ENCODE measurements at places on chromosomes 16 and 17.

GRCh38 chr17:39198186-39198566, 707 bp upstream of the CACNB1 start:
- no peak for DNase-seq

DNA sequence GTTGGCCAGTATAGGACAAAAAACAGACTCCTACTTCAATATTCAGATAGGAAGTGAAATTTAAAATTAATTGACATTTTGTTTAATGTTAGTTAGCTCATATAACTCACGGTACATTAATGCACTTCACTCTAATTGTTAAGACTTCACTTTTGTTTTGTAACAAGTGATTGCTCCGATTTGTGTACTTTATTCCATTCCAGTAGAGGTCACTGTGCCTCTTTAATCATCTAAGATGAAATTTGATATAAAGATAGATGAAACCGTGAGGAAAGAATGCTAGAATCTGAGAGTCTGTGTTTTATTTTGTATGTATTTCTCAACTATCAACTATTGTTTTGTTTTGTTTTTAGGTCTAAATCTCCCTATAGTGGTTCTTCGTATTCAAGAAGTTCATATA, 29.0 kb downstream of the RBBP6 start:
- no peak for DNase-seq

GRCh38 chr16:86095131-86095752, 196.3 kb downstream of the IRF8 start:
- no peak for DNase-seq

- DNase-seq: no peak
Measured at GRCh38 chr16:15879255-15879811, 9.1 kb downstream of the CEP20 start.

- no peak for DNase-seq
Measured at GRCh38 chr17:79179334-79179733, 104.7 kb downstream of the ENGASE start.

- DNase-seq: no peak
Measured at GRCh38 chr17:39831588-39831987, 32.5 kb downstream of the IKZF3 start.

GRCh38 chr16:76276745-76277438, at the start of gene CNTNAP4:
Gene CNTNAP4 (plus strand): TSS chr16:76277401. CDS start chr16:76277663, 262 bp downstream.
- no peak for DNase-seq

DNA sequence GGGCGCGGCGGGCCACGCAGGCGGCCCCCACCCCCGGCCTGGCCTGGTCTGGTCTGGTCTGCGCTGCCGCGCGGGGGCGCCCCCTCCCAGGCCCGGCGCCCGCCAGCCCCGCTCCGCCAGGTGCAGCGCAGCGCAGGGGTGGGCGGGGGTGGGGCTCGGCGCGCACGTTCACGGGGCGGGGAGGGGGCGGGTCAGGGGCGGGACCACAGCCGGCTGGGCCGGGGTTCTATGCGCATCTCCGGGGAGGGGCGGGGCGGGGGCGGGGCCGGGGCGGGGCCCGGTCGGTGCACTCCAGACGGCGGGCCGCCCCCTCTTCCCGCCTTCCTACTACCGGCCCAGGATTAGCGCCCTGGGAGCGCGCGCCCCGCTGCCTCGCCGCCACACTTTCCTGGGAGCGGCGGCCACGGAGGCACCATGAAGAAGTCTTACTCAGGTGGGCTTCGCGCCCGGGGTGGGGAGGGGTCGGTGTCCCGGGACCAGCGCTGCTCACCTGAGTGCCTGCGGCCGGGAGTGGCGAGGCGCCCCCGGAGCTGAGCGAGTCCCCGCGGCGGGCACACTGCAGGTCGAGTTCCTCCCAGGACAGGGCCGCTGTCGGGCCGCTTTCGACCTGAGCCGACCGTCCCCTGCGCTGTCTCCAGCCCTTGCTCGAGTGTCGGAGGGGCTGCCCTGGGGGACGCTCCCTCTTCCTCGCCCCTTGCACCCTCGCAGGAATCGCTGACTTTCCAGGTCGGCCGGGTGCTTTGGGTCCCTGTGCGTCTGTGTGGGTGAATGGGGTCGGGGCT, 140.5 kb downstream of the SEC14L1 start:
- DNase-seq: no peak

- DNase-seq: no peak
Measured at GRCh38 chr16:7456211-7456610, 123.6 kb downstream of the RBFOX1 start.

- no peak for DNase-seq
Measured at GRCh38 chr16:51682905-51683304, 531.8 kb upstream of the SALL1 start.

DNA sequence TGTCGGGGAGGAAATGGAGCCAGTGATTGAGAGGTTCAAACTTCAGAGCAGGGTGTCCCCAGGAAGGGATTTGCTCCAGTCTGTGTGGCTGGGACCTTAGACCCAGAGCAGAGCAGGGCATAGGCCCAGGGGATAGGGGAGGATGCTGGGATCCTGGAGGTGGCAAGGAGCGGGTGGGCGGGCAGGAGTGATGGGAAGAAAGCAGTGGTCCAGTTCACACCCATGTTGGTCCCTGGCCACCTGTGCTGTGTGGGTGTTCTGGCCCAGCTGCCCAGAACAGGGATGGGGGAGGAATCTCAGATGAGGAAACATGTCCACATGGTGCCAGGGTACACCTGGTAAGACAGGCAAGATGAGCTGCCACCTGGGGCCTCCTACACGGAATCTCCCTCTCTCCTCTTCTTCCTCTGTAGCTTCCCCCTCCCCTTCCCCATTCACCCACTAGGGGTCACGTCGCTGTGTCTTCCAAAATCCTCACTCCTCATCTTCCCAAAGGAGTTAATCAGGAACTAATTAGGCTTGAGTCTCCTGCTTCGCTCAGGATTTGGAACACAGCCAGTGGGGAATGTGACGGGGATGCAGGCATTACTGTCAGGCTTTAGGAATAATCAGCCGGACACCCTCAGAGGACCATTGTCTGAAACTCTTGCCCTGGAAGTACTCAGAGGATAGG, 2.3 kb downstream of the BEAN1 start:
- no peak for DNase-seq

DNA sequence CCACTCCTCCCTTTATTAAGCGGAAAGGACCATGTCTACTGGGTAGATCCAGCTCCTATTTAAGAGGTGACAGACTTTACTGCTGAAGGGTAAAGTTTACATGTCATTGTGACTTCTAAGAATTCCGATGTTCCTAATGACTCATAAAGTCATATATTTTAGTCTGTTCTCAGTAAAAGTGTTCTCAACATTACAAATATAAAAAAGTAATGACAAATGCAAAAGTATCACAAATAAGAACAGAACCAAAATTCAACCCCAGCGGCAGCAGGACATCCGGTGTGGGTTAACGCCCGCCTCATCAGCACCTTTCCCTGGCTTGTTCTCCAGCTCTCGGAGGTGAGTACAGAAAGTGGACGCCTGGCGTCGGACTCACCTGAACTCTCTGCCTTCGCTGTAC, 6.8 kb downstream of the AXIN1 start:
- no peak for DNase-seq

- DNase-seq: no peak
Measured at GRCh38 chr16:50195276-50195675, 42.2 kb downstream of the TENT4B start.

DNA sequence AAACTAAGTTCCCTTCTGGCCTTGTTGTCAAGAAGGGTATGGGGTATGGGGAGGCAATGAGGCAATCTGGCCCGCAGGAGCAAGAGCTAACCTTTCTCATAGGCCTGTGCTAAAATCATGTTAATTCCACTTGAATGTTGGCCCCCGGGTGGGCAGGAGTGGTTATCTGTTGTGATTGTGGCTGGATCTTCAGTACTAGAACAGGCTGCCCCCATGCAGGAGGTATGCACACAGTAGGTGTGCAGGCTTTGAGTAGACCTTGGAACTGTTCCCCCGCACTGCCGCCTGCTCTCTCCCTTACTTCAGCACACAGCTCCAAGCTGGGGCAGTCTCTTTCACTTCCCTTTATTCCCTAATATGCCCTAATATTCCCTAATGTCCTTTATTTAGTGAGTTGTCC, 52.4 kb upstream of the TANGO6 start:
- no peak for DNase-seq

- DNase-seq: no peak
Measured at GRCh38 chr16:54813778-54814177, 116.9 kb upstream of the IRX5 start.

DNA sequence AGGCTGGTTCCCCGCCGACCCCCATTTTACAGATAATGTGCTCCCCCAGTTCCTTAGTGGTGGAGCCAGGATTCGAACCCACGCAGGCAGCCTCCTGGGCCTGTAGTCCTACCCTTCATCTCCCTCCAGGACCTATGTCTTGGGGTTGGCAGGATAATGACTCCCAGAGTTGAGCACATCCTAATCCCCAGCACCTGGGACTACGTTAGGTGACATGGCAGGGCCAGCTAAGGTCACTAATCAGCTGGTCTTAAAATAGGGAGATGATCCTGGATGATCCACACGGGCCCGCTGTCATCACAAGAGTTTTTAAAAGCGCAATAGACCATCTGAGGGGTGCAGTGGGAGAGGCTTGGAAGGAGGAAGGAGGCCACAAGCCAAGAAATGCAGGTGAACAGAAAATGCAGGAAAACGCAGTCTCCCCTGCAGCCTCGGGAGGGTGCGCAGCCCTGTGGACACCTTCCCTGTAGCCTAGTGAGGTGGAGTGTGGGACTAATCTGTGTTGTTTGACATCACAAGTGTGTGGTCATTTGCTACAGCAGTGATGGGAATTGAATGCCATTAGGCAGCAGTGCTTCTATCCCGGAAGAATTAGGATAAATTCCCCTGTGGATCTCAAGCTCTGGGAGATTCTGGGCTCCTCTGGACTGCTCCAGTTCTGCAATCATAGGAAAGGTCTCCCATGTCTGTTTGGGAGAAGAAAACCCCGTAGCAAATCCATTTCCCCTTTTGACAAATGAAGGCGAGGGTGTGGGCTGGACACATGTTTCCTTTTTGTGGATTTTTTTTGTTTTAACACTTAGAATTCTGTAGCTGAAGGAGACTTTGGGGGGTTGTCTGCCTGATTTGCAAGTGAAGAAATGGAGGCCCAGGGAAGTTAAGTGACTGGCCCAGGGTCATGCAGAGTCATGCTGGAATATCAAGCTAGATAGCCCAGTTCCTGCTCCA, 297.7 kb downstream of the SEC14L1 start:
- DNase-seq: peak; percentile 38

DNA sequence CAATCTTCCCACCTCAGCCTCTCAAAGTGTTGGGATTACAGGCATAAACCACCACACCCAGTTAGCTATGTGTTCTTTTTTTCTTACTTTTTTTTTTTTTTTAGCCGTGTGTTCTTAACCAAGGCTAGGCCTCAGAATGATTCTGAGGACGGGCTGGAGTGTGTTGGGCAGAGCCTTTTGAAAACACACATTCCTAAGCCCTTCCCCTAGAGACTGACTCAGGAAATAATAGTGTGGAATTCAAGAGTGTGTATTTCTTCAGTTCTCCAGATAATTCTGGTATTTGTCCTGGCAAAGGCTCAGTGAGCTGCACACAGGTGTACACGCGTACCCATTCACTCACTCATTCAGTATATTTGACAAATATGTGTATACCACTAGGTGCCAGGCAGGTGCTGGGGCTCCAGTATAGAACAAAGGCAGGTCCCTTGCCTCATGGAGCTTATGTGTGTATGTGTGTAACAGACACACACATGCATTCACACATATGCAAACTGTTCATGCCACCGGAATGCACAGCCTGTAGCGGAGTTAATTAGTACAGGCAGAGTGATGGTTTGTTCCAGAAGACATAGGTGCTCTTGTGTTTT, 19.4 kb upstream of the NFATC3 start:
- no peak for DNase-seq

DNA sequence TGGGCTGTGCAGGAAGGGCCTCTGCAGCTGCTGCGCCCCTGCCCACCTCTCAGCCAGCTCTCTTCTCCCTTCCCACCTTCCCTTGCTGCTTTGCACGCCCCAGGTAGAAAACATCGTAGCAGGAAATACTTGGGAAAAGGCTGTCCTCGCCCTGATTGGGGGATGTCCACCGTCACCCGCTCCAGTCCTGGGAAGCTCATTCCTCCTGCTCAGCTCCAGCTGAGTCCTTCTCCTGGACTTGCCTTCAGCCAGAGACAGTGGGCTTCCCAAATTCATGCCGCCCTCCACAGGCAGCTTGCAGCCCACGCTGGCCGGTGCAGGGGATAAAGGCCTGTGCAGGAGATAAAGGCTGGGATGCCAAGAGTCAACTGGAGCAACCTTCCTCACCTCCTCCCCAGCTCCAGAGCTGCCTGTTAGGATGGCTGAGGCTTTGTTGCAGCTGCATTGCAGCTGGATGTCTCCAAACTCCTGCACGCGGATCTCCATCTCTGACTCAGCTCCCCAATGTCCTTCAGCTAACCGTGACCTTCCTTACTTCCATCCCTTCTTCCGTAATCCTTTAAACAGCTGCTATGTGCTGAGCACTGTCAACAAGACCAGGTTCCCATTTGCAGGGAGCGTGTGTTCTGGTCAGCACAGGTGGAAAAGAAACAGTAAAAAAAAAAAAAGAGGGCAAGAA, 402.0 kb upstream of the TNRC6C start:
- DNase-seq: no peak

- no peak for DNase-seq
Measured at GRCh38 chr17:69539274-69539673, 124.8 kb downstream of the MAP2K6 start.

DNA sequence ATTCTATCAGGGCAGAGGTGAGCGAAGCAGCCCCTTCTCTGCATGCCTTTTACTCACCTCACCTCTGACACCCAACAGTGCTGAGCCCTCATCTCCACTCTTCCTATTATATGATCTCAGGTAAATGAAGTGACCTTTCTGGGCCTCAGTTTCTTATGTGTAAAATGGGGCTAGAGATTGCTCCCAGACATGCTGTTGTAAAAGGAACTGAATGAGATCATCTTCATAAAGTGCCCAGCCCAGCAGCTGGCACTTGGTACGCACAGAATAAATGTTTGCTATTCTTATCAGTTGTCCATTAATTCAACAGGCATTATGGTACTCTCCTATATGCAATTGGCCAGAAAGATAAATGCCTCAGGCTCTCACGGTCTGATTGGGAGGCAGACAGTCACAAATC, 4.5 kb upstream of the GALK1 start:
- DNase-seq: no peak

DNA sequence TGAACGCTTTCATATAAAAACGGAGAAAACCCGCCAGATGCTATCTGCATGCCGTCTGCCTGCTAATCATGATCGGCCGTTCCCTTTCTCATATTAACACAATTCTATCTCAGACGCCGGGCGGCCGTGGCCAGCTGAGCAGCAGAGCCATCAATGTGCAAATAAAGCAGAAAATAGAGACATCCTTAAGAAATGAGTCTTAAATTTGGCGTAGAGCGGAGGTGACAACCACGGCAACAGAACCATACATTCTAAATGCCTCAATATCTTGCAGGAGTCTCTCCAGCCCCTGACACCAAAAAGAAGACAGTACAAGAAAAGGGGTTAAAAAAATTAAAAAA, 2.7 kb upstream of the IRX5 start:
- no peak for DNase-seq
